ENCODE measurements at places on chromosomes 13 and 19. TPM values are rescaled to one million over a fixed set of nuclear protein-coding genes. Genes with fewer than 3 reads are reported as not detected.

DNAJC15 gene
- 13.0 TPM for total RNA-seq

CDC42EP5 gene
- 20.3 TPM for total RNA-seq

IL17D gene
- total RNA-seq, result 2.1 TPM

MTUS2 gene
- 0.36 TPM for total RNA-seq
